Activated naive CD4-positive, alpha-beta T cell treated with anti-CD3 and anti-CD28 coated beads for 36 hours (primary cell): ENCODE measurements at places on chromosomes 2 and 18. TPM values are rescaled to one million over a fixed set of nuclear protein-coding genes. Genes with fewer than 3 reads are reported as not detected.

- DNase-seq = peak; percentile 71
- H3K4me1 ChIP-seq = peaks cover 70% of the 10 kb centered on the region
- H3K27me3 ChIP-seq = no peaks in the 10 kb centered on the region
- peak overlapping the region; percentile 72 for H3K4me3 ChIP-seq
- H3K27ac ChIP-seq = peak overlapping the region; percentile 88
These were observed 69.5 kb downstream of the ARL4C start for GRCh38 chr2:234427081-234428061.

DNA sequence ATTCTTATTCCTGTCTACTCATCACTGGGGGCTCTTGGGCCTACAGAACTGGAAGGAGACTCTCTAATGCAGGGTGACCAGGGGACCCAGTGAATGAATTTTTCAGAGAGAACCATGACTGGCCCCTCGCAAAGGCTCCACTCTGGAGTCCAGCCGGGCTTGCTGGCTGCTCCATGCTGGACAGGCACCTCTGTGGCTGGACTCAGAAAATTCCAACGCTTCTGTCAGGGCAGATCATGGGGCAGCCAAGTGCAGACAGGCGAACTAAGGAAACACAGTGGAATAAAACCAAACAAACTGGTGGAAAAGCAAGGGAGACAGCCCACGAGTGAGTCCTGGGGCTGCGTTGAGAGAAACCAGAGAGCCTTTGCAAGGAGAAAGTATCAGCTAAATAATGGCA, 57.2 kb downstream of the ACAA2 start:
- H3K4me1 ChIP-seq = peaks cover 12% of the 10 kb centered on the region
- H3K27ac ChIP-seq = no peak overlapping the region
- no peaks in the 10 kb centered on the region for H3K36me3 ChIP-seq
- H3K4me3 ChIP-seq = no peak overlapping the region
- no peak for DNase-seq

GRCh38 chr2:231713730-231714638, 5.7 kb downstream of the PTMA start:
- no peaks in the 10 kb centered on the region for H3K27me3 ChIP-seq
- peaks cover 27% of the 10 kb centered on the region for H3K4me1 ChIP-seq
- DNase-seq = peak; percentile 95
- peak overlapping the region; percentile 94 for H3K27ac ChIP-seq
- peaks cover 34% of the 10 kb centered on the region for H3K36me3 ChIP-seq
- H3K4me3 ChIP-seq = peak overlapping the region; percentile 46

GRCh38 chr2:14901737-14902136, 269.2 kb downstream of the LRATD1 start:
- H3K4me3 ChIP-seq = no peak overlapping the region
- H3K4me1 ChIP-seq = no peaks in the 10 kb centered on the region
- H3K27ac ChIP-seq = no peak overlapping the region
- H3K27me3 ChIP-seq = peaks cover 7% of the 10 kb centered on the region

- H3K4me1 ChIP-seq = no peaks in the 10 kb centered on the region
- no peak overlapping the region for H3K27ac ChIP-seq
- no peaks in the 10 kb centered on the region for H3K36me3 ChIP-seq
- H3K4me3 ChIP-seq = no peak overlapping the region
- peaks cover 1% of the 10 kb centered on the region for H3K27me3 ChIP-seq
These were observed 236.8 kb upstream of the RBMS1 start for GRCh38 chr2:160730296-160730995.

DNA sequence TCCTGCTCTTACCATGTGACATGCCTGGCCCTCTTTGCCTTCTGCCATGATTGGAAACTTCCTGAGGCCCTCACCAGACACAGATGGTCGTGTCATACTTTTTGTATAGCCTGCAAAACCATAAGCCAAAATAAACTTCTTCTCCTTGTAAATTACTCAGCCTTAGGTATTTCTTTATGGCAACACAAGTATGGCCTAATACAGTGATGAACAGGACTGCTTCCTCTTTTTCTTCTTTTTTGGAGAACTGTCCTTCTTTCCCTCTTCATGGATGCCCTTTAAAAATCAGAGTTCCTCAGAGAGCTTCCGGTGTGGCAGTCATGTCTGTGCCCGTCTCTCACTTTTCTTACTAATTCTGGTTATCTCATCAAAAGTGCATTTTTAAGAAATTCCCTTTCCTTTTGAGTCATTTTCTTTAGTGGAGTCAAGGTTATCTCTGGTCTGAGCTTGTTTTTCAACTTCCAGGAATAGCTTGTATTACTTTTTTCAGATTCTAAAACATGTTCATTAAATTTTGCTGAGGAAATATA, 9.2 kb upstream of the IL1A start:
- H3K4me1 ChIP-seq = peaks cover 11% of the 10 kb centered on the region
- H3K27me3 ChIP-seq = peaks cover 2% of the 10 kb centered on the region
- no peak overlapping the region for H3K4me3 ChIP-seq

GRCh38 chr2:65919550-65920188, 487.3 kb upstream of the SPRED2 start:
- no peak overlapping the region for H3K4me3 ChIP-seq
- H3K27ac ChIP-seq = no peak overlapping the region
- H3K4me1 ChIP-seq = no peaks in the 10 kb centered on the region
- H3K36me3 ChIP-seq = no peaks in the 10 kb centered on the region
- no peak for DNase-seq
- no peaks in the 10 kb centered on the region for H3K27me3 ChIP-seq

GRCh38 chr2:161044095-161044865, 115.9 kb upstream of the TANK start:
- no peaks in the 10 kb centered on the region for H3K4me1 ChIP-seq
- no peak overlapping the region for H3K4me3 ChIP-seq
- no peaks in the 10 kb centered on the region for H3K36me3 ChIP-seq
- DNase-seq = no peak
- H3K27ac ChIP-seq = no peak overlapping the region

DNA sequence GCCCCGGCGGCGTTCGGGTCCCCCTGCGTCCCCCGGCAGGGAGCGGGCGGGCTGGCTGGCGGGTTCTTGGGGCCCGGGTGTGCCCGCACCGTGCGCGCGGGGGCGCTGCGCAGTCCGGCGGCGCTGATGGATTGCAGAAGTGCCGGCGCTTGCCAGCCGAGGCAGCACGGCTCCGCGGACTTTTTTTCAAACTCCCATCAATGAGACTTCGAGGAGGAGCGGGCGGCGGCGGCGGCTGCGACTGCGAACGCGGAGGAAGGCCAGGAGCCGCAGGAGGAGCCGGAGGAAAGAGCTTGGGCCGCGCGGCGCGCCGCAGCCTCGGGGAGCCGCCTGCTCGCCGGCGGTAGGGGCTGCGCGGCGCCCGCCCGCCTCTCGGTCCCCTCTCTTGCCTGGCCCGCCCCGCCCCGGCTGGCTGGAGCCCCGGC, at the start of gene GLI2:
GLI2 (plus strand) TSS at position 123 of the 425 bp plus-strand sequence. CDS start 61,453 bp downstream, outside the sequence.
- H3K27me3 ChIP-seq = peaks cover 58% of the 10 kb centered on the region
- peaks cover 9% of the 10 kb centered on the region for H3K4me1 ChIP-seq
- peak within 1 kb of the TSS; percentile 49 for H3K4me3 ChIP-seq
- no peaks in the 10 kb centered on the region for H3K36me3 ChIP-seq
- no peak within 1 kb of the TSS for H3K27ac ChIP-seq

GRCh38 chr2:202158796-202159195, 79.6 kb downstream of the SUMO1 start:
- H3K36me3 ChIP-seq = no peaks in the 10 kb centered on the region
- H3K4me1 ChIP-seq = peaks cover 12% of the 10 kb centered on the region
- no peak for DNase-seq
- H3K4me3 ChIP-seq = no peak overlapping the region
- peaks cover 11% of the 10 kb centered on the region for H3K27me3 ChIP-seq

DNA sequence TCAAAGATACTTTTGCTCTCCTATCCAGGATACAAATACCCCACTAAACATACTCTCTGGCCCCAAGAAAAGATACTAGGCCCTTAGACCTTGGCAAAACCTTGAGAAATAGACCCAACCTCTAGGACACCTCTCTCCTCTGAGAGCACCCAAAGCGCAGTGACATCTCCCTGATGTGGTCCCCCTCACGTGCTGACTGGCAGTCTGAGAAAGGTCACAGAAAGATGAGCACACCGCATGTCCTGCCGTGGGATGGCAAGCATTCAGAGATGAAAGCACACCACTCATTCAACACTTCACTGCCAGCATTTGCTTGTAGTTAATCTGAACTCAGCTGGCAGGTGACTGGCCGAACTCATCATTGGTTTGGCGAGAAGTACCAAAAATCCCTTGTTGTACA, 6.1 kb upstream of the TBC1D8 start:
- no peaks in the 10 kb centered on the region for H3K36me3 ChIP-seq
- H3K27ac ChIP-seq = no peak overlapping the region
- H3K27me3 ChIP-seq = no peaks in the 10 kb centered on the region
- peak; percentile 15 for DNase-seq
- peaks cover 7% of the 10 kb centered on the region for H3K4me1 ChIP-seq
- H3K4me3 ChIP-seq = no peak overlapping the region

DNA sequence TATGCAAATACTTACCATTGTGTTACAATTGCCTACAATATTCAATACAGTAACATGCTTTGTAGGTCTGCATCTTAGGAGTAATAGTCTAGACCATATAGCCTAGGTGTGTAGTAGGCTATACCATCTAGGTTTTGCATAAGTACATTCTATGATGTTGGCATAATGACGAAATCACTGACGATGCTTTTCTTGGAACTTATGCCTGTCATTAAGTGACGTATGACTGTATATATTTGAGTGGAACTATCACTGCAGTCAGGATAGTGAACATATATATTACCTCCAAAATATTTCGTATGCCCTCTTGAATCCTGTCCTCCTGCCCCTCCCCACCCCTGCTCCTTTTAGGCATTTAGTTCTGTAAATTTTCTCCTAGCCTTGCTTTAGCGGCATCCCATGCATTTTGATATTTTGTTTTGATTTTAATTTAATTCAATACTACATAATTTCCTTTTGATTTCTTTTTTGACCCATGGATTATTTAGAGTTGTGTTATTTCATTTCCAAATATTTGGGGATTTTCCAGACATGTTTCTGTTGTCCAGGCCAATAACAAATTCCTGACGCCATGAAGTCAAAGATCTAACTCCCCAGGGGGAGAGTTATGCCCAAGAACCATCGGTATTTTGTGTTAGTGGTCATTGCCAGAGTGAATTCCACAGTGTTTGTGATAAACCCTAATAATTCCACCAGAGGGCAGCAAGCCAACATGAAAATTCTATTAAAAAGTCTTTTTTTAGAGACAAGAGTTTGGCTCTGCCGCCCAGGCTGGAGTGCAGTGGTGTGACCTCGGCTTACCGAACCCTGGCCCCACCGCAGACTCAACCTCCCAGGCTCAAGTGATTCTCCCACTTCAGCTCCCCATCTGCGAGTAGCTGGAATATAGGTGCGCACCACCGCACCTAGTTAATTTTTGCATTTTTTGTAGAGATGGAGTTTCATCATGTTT, 24.2 kb upstream of the CASP8 start:
- peaks cover 45% of the 10 kb centered on the region for H3K4me1 ChIP-seq
- H3K27ac ChIP-seq = peak overlapping the region; percentile 87
- peaks cover 50% of the 10 kb centered on the region for H3K36me3 ChIP-seq
- H3K27me3 ChIP-seq = no peaks in the 10 kb centered on the region
- DNase-seq = peak; percentile 72
- H3K4me3 ChIP-seq = peak overlapping the region; percentile 71

DNA sequence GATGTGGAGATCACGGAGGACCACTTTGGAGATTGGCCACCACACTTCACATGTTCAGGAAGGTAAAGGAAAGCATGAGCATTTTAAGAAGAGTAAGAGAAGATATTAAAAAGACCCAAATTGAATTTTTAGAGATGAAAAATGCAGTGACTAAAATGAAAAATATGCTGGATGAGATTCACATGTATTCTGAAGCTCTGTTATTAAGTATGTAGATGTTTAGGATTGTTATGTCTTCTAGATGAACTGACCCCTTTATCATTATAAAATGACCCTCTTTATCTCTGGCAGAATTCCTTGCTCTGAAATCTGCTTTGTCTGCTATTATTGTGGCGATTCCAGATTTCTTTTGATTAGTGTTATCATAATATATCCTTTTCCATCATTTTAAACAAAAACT, 36.0 kb upstream of the DYNC2LI1 start:
- H3K4me3 ChIP-seq = no peak overlapping the region
- no peak for DNase-seq
- no peaks in the 10 kb centered on the region for H3K27me3 ChIP-seq
- no peaks in the 10 kb centered on the region for H3K36me3 ChIP-seq
- H3K4me1 ChIP-seq = no peaks in the 10 kb centered on the region

Gene SPDYA
- 2.0 TPM for total RNA-seq

Gene EFHD1
- 2.0 TPM for total RNA-seq

Gene LOXHD1
- total RNA-seq = not detected

Gene CHRNG
- total RNA-seq = not detected

Gene DDX18
- 106 TPM for total RNA-seq

Gene AGFG1
- total RNA-seq = 157 TPM

Gene MAP2
- total RNA-seq = 0.20 TPM

Gene SPP2
- total RNA-seq = not detected
